ENCODE measurements at places on chromosomes 3 and 15. TPM values are rescaled to one million over a fixed set of nuclear protein-coding genes. Genes with fewer than 3 reads are reported as not detected.

The SHF gene
- total RNA-seq = 2.7 TPM

The RBPMS2 gene
- total RNA-seq = not detected

The MESP1 gene
- total RNA-seq = 0.17 TPM

The BDH1 gene
- total RNA-seq = 2.0 TPM

The WNT7A gene
- total RNA-seq = not detected

Measured in bronchial smooth muscle cell (primary cell).